Activated naive CD8-positive, alpha-beta T cell treated with anti-CD3 and anti-CD28 coated beads, Interleukin-2, amount 50 U/mL, for 16 hours (primary cell): ENCODE measurements at places on chromosomes 6 and 20.

GRCh38 chr6:131946404-131946991 is 4.7 kb downstream of the CCN2 start:
- no peak for DNase-seq

- no peak for DNase-seq
Observed at GRCh38 chr20:44188752-44189151, 1.8 kb upstream of the JPH2 start.

DNA sequence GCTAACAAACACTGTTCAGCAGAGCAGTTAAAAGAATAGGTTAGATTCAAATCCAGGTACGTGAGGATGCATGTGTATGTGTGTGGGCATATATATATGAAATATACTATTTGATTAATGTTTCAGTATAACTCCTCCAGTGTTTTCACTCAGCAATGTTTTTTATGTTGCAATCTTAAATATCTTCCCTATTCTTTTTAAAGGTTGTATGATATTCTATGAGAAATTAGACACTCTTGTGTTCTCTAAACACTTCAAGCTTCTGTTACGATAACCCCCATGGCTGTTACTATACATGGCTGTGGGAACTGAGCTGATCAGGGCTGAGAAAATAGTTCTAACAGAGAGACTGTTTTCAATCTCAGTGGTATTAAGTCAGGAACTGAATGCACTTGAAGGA is 421.0 kb downstream of the CBLN4 start:
- DNase-seq = no peak

GRCh38 chr6:492816-493414 is 101.4 kb downstream of the IRF4 start:
- DNase-seq = no peak

DNA sequence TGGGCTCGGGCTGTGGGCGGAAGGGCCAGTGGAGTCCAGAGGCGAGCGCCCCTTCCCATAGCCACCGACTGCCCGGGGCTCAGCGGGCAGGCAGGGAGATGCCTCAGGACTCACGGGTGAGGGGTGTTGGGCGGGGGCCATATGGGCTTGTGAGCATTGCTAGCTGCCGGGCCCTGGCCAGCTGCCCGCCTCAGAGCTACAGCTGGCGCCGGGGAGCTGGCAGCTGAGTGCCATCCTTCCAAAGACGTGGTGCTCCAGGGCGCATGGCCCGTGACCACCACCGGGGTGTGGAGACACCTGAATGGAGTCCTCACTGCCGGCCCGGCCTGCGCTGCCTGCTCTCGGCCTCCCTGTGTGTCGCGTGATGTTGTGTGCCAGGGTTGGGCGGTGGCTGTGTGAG is 10.6 kb upstream of the RBBP8NL start:
- DNase-seq = no peak
